ENCODE measurements at places on chromosomes 1 and 21.

- DNase-seq, result no peak
Observed at GRCh38 chr1:7608628-7609305, 162.3 kb upstream of the VAMP3 start.

DNA sequence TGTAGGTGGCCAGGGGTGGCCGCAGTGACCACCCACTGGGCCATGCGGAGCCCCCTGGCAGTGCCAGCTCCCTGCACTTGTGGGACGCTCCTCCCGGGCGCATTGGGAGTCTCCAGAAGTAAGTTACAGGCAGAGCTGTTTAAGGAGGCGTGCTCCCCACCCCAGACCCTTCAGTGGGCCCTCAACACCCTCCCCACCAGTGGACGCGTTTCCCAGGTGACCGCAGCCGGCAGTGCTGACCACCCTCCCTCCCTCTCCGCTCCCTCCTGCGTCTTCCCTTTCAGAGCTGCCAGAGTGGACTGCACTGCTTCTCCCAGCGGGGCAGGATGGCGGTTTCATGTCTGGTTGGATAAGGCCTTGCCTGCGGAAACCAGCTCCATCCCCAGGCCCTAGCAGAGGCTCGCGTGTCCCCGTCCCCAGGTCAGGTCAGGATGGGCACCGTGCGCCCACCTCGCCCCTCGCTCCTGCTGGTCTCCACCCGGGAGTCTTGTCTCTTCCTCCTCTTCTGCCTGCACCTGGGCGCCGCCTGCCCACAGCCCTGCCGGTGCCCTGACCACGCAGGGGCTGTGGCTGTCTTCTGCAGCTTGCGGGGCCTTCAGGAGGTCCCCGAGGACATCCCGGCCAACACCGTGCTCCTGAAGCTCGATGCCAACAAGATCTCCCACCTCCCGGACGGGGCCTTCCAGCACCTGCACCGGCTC lies 1.1 kb downstream of the LRRC3 start:
- no peak for DNase-seq

DNA sequence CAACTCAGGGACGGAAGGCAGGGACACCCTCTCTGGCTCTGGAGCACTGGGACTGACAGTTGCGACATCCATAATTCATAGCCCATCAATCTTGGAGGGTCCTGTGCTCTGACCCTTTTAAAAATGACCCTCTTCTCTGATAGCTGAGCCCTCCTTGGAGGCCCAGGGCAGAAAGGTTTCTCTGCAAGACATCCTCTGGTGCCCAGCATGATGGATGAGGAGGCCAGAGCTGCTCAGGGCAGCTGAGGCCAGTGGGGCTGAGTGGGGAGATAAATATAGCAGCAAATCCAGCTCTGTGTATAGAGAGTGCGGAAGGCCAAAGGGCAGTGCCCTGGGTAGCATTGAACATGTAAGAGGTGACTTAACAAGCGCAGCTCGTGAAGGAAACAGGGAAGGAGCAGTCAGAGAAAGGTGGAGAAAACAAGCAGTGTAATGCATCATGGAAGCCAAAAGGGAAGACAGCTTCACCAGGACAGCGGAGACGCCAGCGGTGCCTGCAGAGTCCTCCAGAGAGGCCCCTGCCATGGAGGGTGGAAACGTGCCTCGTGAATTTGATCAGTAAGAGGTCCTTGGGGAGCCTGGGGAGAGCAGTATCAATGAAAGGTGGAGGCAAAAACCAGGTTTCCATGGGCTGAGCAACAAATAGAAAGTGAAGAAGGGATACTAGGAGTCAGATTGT lies 50.4 kb upstream of the FMOD start:
- DNase-seq, result no peak

- no peak for DNase-seq
Observed at GRCh38 chr1:94843430-94843829, 23.3 kb downstream of the SLC44A3 start.

GRCh38 chr21:34080710-34081109 lies 7.3 kb downstream of the MRPS6 start:
- DNase-seq, result no peak

DNA sequence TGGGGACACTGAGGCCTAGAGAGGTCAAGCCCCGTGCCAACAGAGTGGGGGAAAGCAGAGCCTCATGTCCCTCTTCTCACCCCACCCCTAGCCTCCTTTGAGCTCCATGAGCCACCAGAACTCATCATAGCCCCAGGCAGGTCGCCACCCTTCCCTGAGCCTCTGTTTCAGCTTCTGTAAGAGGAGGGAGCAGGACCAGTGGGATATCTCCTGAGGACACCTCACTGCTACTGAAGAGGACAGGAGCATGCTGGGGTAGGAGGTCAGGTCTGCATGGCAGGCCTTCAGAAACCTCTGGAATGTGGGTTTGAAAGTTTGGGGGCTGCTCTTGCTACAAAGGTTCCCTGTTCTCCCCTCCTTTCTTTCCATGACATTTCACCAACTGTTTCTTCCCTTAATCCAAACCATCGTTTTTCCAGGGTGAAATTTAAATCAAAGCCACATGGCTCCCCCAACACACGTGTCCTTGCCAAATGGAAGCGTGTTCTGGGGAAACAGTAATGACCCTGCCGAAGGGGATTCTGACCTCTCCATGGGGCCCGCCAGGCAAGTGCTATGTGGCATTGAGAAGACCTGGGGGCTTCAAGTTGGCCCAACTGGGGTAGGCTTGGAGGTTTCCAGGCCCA lies 88.1 kb upstream of the RUNX3 start:
- DNase-seq, result no peak

- no peak for DNase-seq
Observed at GRCh38 chr1:209053587-209053986, 529.9 kb upstream of the CAMK1G start.

DNA sequence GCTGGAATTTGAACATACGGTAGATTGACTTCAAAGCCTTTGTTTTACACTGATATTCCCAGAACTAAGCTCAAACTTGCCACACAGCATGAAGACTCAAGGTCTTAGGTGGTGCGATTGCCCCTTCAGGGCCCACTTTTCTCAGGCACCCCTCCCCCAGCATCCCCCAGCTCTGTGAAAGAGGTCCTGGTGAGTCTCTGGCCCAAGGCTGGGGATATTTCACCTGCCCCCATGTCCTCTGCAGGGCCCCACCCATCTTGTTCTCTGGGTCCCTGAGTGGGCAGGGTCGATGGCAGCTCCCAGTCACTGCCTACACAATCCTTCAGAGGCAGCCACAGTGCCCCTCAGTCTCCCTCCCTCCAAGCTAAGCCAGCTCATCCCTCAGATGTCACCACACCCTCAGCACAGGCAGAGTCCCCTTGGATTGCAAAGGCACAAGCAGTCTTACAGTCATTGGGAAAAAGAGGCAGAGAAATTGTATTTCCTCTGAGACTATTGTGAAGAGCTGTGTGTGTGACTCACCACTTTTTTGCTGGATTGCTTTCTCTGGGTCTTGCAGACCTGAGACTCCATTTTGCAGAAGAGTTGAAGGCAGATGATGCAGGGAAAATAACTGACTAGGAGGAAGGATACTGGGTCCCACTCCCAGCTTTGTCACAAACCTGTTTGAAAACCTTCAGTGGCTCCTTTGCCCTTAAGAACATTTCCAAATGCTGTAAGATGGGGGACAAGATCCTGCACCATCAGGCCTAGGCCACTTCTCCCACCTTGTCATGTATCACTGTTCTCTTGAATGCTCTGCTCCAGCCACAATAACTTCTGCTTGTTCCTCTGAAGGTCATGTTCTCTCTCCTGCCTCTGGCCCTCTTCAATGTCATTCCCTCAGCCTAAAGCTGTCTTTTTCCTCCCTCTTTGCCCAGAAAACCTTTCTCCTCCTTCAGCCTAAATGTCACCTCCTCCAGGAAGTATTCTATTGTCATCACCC lies 119.1 kb upstream of the GRIK3 start:
- no peak for DNase-seq

DNA sequence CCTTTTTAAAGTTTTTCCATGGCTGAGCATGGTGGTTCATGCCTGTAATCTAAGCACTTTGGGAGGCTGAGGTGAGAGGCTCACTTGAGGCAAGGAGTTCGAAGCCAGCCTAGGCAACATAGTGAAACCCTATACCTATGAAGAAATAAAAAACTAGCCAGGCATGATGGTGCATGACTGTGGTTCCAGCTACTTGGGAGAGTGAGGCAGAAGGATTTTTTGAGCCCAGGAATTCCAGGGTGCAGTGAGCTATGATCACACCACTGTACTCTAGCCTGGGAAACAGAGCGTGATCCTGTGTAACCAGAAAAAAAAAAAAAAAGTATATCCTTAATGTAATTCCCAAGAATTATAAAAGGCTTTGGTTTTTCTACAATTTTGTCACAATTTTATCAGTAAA lies 17.4 kb downstream of the DEPDC1 start:
- DNase-seq, result no peak

DNA sequence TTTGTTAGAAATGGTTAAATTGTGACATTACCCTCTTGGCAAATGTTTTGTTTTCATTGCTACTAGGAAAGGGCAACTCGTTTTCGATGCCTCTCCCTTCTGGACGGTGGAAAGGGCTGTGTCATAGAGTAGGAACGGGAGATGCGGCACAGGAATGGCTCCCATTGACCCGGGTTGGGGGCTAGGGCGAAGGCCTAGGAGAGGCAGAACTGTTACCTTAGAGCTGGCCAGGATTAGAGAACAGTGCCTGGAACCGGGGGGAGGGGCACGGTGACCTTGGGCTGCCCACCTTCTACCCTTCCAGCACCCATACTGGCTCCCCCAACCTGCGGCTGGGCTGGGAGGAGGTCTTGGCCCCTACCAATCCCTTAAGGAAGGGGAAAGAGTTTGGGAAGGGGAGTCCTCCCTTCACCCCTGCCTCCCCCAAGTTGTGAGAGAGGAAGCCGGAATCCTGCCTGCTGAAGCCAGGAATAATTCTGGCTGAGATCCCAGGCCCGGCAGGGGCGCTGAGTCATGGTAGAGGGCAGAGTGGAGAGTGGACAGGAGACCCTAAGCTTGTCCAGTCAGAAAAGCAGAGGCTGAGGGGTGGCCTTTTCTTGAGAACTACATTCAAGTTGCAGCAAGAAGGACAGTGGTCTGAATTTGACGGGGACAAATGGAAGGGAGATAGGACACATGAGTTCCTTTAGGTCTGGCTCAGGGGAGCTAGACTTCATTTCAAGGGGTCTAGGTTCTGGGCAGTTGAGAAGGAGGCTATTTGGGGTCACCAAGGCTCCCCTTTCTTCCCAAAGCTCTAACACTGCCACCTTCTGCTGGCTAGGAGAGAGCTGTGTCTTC lies 8.2 kb downstream of the LMNA start:
- peak; percentile 76 for DNase-seq

DNA sequence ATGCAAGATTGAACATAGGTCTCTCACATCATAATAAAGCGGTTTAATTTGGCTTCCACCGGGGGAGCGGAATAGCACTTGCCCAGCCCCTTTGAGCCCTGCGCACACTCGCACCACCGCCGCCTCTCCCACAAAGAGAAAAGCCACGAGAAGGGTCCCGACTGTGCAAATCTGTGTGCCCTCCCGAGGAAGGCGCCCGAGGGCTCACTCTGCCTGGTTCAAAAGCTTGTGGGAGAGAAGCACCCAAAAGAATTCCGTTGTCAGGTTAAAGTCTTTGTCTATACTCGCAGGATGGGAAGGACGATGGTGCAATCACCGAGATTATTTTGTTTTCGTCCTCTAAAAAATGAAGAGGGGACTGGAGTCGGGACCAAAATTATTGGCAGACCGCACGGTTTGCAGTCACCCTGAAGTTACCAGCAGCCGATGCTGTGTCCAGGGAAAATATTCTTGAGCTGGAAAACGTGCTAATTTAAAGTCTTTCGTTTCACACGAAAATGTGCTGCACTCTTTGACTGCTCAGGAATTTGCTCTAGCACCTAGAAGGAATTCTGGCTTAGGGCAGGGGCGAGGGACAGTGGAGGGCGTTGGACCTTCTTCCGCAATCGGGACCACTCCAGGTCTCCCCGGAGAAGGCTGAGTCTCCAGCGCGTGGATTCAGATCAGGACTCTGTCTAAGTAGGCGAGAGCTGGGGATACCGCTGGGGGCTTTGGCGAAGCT lies 6.6 kb upstream of the SIM2 start:
- DNase-seq, result no peak

- DNase-seq, result no peak
Observed at GRCh38 chr1:187244623-187245022, 415.9 kb downstream of the PLA2G4A start.
